ENCODE measurements at places on chromosomes 6 and 20.

DNA sequence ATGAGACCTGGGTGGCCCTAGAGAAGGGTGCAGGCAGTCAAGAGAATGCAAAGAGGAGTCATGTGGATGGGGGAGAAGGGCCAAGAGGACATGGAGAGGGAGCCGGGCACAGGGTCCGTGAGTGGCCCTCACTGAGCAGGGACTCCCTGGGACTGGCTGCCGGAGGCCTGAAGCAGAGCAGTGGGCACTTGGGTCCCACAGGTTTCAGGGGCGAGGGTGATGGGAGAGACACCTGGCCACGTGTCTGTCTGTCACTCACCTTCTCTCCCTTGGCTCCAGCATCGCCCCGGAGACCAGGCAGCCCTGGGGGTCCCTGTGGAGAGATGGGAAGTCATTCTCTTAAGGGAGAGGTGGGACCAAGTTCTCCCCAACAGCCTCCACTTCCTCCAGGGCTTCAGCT, 25.5 kb downstream of the COL11A2 start:
- no peak for ATAC-seq

- no peak for ATAC-seq
Observed at GRCh38 chr6:11609324-11610071, 71.9 kb downstream of the TMEM170B start.

- ATAC-seq: no peak
Observed at GRCh38 chr6:126957721-126958120, 160.8 kb upstream of the RSPO3 start.

GRCh38 chr6:6703699-6704098, 115.2 kb downstream of the LY86 start:
- no peak for ATAC-seq

DNA sequence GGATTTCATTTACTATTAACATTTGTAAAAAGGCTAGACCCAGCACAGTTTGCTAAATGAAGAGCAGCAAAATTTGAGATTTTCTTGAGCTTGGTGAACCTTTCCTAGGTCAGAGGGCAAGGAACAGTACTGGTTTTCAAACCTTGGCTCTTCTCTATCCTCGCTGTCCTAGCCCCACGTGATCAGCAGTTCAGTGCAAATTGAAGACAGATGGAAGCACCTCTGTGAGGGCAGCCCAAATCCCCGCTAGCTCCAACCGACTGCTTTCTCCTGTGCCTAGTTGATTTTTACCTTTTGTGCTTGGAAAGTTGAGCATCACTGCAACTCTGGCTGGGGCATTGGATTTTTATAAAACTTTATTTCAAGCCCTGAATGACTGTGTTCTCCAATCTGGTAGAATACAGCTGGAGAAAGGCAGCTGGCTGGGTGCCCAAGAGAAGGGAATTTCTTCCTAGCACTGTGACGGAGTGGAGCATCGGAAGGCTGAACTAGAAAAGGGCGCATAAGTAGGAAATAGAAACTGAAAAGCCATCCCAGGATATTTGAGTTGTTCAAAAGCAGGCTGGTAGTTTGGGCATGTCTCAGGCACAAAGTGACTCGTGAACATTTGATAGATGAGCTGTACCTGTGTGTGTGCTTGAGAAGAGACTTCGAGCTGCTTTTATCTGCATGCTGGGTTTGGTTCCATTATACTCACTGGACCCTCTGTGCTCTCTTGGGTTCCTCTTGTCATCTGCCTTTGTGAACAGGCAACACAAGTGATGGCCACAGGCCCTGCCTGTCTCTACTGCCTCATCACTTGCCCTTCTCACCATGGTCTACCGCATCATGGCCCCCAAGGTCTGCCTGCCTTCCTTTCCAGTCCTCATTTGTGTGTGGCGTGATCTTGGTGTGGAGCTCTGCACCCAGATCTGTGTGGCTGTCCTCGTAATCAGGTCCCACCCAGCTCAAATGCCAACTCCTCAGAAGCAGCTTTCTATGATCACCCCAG, 2.3 kb downstream of the RNF114 start:
- peak; percentile 39 for ATAC-seq

DNA sequence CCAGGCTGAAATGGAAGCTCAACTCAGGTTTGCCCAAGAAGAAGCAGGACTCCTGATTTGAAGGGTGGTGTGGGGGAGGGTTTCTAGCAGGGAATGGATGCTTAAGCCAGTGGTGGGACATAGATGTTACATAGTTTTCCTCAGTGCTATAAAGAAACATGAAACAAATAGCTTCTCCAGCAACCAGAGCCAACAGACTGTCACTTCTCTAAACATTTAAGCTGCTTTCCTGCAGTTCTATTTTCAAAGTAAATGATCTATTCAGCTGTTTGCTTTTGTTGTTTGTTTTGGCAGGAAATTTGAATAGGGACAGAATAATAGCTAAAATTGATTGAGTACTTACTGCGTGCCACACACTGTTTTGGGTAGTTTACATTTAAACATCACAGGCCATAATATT, 169.0 kb downstream of the UST start:
- ATAC-seq: no peak

- peak; percentile 79 for ATAC-seq
Observed at GRCh38 chr20:25178563-25179438, 16.7 kb upstream of the ENTPD6 start.

GRCh38 chr20:4299773-4300172, 284.4 kb upstream of the RNF24 start:
- ATAC-seq: no peak

DNA sequence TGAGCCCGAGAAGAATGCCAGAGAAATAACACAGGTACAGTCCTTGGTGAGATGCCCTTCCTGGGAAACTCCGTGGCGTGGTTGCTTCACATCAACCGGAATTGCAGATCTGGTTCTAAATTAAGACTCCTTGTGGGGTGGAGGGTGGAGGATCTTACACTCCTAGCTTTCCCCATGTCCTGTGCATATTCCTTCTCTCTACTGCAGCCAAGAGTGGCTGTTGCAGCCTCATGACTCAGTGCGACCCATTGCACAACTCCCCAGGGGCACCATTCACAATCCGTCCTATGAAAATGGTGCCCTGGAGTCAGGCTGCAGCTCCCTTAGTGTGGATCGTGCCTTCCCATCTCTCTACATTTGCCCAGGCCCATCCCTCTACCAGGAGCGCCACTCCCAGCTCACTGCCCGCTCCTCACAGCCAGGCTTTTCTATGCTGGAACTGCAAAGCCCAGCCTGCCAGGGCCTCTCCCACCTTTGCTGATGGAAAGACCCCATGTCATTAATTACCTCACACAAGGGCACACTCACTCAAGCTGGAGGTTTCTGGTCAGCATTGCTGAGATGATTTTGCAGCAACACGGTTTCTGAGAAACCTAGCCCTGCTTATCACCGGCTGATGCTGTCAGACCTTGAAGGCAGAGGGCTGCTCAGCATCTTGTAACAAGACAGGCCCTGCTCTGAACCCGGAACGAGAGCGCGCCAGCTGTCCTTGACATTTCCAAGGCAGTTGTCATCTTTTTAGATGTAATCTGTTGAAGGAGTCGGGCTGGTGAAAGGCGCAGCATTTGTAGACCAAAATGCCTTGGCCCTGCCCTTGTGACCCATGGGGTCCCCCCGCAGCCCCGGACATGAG, 39.7 kb downstream of the SIRPA start:
- peak; percentile 26 for ATAC-seq

- no peak for ATAC-seq
Observed at GRCh38 chr6:14717307-14717706, 528.6 kb upstream of the JARID2 start.

- ATAC-seq: no peak
Observed at GRCh38 chr6:155544677-155545076, 89.0 kb upstream of the NOX3 start.

DNA sequence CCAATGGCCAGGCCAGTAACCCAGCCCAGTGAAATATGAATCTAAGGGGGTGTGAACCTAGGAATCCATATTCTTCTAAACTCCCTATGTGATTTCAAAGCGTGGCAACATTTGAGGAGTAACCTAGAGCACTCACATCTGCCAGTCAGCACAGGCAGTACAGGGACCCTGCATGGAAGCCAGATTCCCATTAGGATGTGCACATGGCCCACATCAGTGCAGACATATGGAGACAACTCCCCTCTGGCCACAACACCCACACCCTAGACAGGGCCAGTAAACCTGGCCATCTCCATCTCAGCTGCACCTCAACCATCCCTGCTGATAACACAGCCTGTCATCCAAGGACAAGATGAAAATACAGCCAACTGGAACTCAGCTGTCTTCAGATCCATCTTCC, 56.5 kb downstream of the KIF16B start:
- ATAC-seq: no peak

GRCh38 chr6:17061097-17061496, 40.8 kb upstream of the STMND1 start:
- no peak for ATAC-seq

GRCh38 chr20:43909720-43910119, 4.9 kb upstream of the TOX2 start:
- no peak for ATAC-seq
